ENCODE measurements at places on chromosomes 7 and 10.

- no peak for DNase-seq
Observed at GRCh38 chr10:76939933-76940468, 697.6 kb downstream of the KCNMA1 start.

DNA sequence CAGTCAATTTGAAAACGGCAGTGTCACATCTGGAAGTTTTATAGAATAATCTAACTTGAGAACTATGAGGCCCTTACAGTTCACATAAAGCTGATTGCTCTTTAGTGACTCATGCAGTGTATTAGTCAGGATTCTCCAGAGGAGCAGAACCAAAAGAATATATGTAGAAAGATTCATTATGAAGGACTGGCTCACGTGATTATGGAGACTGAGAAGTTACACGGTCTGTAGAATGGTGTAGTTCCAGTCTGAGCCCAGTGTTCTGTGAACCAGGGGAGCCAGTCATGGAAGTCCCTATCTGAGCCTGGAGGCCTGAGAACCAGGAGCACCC lies 21.5 kb downstream of the RBM33 start:
- no peak for DNase-seq

- no peak for DNase-seq
Observed at GRCh38 chr7:30887464-30887872, 24.2 kb upstream of the AQP1 start.

DNA sequence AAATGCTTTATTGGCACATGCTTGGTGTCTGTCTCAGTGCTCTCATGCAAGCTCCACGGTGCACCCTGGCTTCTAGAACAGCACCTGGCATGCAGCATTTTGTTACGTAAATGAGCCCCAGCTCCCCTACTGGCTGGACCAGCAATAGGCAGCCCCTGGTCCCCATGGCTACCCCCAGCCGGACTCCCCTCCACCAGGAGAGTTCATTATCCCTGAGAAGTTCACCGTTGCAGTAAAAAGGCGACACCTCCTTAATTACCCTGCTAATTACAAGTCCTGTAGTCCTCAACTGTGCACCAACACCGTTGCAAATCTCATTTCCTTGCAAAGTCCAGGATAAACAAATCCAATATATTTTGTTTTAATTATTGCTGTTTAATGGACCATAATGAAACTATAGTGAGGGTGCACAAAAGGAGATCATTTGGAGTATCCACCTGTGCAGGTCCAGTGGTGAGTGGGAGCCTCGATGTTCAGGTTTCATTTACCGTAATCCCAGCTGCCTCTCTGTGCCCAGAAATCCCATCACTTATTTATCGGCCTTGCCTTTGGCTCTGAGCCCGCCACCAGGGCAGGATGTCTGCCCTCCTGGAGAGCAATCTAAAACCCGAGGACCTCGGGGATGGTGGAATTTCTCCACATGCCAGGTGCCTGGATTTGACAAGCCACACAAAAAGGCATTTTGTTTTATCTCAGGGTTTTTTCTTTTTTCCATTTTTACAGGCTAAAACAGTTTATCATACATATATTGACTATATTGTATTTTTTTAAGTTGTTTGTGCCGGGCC lies 12.8 kb upstream of the DRGX start:
- DNase-seq: no peak

DNA sequence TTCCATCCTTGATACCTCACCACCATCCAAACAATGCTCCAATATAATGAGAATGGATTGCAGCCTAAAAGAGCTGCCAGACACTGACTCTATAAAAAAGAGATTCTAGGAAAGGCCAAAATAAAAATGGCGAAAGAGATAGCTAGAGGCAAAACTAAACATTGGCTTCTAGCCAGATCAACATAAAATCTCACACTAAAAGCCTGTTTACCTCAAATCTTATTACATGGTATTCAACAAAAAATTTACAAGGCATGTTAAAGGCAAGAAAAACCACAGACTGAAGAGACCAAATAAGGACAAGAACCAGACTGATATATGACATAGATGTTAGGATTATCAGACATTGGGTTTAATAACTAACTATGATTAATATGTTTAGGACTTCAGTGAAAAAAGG lies 1127.0 kb downstream of the DNAJB9 start:
- DNase-seq: no peak

DNA sequence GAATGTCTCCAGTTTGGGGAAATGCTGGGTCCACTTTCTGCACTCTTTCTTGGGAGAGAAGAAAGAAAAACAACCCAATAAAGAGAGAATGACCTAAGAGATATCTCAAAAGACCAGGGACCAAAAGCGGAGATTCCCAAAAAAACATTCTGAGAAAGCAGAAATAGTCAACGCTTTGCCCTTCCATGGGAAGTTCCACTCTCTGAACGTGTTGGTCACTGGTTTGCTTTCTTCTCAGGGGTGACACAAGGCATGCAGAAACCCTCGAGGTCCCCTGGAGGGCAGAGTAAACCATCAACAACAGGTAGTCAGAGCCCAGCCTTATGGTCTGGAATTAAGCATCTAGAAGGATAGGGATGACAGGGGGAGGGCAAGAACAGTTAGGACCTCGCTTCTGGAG lies 26.2 kb upstream of the AOAH start:
- no peak for DNase-seq

DNA sequence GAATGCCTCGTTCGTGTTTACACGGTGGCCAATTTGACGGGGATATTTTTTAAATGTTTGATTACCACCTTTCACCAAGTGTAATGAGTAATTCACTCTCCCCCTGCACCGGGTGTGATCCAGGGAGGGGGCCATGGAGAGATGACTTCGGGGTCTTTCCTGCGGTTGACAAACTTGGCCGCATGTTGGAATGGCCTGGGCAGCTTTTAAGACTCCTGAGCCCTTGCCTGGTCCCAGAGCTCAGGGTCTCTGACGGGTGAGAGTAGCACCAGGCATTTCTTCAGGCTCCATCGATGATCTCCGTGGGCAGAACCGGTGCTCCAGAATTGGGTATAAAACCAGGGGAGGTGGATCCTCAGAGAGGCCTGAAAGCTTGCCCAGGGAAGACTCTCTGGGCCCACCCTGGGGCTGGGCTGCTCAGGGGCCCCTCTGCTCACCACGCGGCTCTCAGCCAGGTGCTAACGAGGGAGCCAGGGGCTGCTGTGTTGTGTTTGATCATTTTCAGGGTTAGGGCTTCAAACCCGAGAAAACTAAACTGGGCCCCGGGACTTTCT lies 882 bp downstream of the ZNF282 start:
- no peak for DNase-seq

GRCh38 chr10:93364966-93365365 lies 117.2 kb downstream of the MYOF start:
- no peak for DNase-seq

GRCh38 chr7:19177269-19177668 lies 32.0 kb upstream of the FERD3L start:
- no peak for DNase-seq

DNA sequence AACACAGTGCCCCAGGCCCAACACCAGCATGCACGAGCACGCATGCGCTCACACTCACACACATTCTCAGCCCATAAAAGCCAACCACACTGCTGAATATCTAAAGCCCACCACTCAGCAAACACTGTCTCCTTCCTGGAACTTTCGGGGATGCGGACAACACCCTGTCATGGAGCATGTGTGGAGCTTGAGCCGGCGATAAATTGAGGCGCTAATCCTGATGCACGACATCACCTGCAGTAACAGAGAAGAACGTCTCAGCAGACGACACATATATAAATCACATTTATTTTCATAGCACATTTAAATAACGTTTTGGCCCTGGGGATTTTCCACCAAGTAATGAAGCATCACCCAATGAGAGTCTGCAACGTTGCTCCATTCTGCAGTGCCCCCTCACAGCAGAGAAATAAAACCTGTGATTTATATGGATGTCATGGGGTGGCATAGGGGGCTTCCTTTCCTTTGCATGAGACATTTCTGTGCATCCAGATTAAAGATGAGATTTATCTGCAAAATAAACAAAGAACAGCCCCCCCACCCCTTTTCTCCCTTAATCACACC lies 267.7 kb upstream of the NFE2L3 start:
- DNase-seq: no peak

DNA sequence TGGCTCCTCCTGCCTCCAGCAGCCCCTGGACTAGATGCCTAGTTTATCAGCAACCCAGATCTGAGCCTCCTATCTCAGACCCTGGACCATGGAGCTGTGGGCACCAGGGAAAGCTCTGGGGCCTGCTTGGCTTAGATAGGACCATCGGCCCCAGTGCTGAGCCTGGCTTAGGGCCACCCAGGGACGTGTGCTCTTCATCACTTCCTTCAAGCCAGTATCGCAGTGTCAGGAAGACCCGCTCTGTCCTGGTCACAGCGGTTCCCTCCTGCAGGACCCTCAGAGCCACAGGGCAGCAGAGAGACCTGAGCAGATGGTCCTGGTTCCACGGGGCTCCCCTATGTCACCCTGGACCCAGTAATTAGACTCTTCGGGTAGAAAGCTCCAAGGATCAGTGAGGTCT lies 105.7 kb upstream of the FAM20C start:
- DNase-seq: no peak

- DNase-seq: peak; percentile 64
Observed at GRCh38 chr7:158186864-158187693, 400.5 kb downstream of the PTPRN2 start.

DNA sequence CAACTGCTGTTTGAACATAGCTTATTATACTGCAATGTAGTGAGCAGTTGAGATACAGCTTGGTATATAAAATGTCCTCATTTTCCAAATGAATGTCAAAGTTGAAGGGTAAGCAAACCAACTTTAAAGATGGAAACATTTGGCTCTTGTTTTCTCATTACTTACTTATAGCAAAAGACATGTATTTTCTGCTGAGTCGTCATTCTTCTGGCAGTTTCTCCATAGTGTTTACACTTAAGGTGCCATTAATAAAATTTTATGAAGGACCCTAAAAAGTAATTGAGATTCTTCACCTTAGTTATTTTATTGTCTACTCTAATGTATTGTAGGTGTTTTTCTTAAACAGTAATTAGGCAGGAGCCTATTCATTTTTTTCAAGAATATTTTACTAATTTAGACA lies 68.6 kb downstream of the INSYN2A start:
- no peak for DNase-seq

DNA sequence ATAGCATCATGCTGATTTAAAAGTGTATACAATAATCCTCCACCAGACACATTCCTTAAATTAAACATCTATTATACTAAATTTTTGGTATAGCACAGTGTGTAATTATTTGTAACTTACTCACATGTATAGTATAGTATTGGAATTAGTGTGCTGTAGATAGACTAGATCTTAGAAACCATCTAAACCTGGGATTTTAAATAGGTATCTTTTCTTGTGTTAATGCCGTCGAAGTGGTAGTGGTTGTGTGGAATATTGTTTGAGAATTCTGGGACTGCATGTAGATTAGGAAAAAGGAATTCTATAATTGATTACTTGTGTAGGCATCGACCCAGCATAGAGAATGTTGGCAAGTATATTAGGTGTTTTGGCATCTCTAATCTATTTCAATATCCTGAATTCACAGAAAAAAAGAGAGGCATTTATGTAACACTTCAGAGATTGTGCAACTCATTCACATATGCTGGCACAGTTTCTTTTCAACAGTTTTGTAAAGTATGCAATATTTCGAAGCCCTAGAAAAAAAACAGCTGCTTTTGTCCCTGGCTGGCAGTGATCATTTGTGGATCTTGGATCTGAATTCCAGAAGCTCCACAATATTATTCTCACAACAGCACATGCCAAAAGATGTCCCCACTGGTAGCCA lies 145.5 kb upstream of the AGR3 start:
- no peak for DNase-seq

- DNase-seq: no peak
Observed at GRCh38 chr7:1197997-1198625, 34.6 kb upstream of the UNCX start.

DNA sequence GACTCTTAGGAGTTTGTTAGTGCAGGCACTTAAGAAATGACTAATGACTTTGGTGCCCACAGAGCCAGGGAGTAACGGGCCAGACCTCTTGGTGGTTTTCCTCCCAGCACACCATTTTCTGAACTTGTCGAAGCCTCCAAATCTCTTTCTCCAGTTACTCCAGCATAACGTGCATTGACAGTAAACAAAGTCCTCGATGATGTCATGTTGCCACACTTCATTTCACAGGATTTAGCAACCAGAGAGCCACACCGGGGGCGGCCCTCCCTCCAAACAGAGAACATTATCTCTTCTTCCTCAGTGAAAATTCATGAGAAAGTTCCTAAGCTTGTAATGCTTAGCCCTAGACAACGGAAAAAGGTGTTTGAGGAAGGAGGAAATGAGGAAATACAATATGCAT lies 4.0 kb upstream of the SVOPL start:
- DNase-seq: no peak

DNA sequence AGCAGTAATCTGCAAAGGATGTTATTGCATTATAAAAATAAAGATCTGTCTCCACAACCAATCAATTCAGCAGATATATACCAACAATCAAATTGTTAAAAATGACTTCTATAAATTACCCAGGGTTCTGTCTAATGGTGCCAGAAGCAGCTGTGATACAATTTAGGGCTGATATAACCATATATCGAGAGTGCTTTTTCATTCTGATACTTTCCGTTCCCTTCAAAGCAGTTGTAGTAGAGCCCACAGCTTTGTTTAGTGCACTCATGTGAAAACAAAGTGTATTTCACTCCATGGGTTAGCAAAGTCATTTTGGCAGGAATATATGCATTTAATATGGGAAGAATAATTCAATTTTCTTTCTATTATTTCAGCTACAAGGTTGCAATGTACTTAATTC lies 83.1 kb upstream of the CHCHD3 start:
- no peak for DNase-seq

DNA sequence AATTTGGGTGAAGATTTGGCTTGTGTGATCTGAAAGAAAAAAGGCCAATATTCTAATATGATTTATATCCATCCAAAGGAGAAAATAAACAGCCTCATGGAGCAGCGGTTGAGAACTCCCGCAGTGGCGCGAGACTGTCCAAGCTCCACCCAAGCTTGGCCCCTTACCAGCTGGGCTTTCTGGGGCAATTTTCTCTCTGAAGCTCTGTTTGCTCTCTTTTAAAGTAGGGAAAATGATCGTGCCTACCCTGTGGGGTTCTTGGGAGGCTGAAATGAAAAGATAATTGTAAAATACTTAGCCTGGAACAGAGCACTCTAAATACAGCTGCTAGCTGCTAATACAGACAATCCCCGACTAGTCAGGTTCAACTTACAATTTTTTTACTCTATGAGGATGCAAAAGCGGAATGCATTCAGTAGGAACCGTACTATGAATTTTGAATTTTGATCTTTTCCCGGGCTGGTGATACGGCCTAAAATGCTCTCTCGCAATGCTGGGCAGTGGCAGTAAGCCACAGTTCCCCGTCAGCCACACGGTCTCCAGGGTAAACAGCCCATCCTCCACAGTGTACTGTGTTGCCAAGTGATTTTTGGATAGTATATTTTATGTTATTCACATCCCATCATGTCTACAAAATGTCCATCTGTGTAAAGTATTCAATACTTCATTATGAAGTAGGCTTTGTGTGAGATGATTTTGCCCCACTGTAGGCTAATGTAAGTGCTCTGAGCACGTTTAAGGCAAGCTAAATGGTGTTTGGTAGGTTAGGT lies 137.7 kb downstream of the CHN2 start:
- peak; percentile 96 for DNase-seq

GRCh38 chr10:71981015-71981875 lies 17.1 kb downstream of the CHST3 start:
- no peak for DNase-seq

Measured in NCI-H1436 treated with DMSO at 0.1 percent for 48 hours (cell line).